ENCODE measurements at places on chromosomes 16 and 17. TPM values are rescaled to one million over a fixed set of nuclear protein-coding genes. Genes with fewer than 3 reads are reported as not detected.

GRCh38 chr16:20298452-20298851 is 28.9 kb downstream of the GP2 start:
- no peak for DNase-seq
- no peak overlapping the region for H3K4me3 ChIP-seq
- H3K27me3 ChIP-seq = peaks cover 2% of the 10 kb centered on the region
- H3K4me1 ChIP-seq = no peaks in the 10 kb centered on the region
- no peaks in the 10 kb centered on the region for H3K36me3 ChIP-seq

The PTGES3L gene
- total RNA-seq = 1.8 TPM

GRCh38 chr16:79542237-79542774 is 58.2 kb downstream of the MAF start:
- H3K4me3 ChIP-seq = no peak overlapping the region
- no peak for DNase-seq
- no peaks in the 10 kb centered on the region for H3K36me3 ChIP-seq
- H3K27ac ChIP-seq = no peak overlapping the region

GRCh38 chr16:11497851-11498289 is 88.8 kb downstream of the LITAF start:
- H3K4me3 ChIP-seq = no peak overlapping the region
- no peaks in the 10 kb centered on the region for H3K27me3 ChIP-seq
- DNase-seq = peak; percentile 60
- peaks cover 11% of the 10 kb centered on the region for H3K4me1 ChIP-seq
- H3K27ac ChIP-seq = peak overlapping the region; percentile 7

DNA sequence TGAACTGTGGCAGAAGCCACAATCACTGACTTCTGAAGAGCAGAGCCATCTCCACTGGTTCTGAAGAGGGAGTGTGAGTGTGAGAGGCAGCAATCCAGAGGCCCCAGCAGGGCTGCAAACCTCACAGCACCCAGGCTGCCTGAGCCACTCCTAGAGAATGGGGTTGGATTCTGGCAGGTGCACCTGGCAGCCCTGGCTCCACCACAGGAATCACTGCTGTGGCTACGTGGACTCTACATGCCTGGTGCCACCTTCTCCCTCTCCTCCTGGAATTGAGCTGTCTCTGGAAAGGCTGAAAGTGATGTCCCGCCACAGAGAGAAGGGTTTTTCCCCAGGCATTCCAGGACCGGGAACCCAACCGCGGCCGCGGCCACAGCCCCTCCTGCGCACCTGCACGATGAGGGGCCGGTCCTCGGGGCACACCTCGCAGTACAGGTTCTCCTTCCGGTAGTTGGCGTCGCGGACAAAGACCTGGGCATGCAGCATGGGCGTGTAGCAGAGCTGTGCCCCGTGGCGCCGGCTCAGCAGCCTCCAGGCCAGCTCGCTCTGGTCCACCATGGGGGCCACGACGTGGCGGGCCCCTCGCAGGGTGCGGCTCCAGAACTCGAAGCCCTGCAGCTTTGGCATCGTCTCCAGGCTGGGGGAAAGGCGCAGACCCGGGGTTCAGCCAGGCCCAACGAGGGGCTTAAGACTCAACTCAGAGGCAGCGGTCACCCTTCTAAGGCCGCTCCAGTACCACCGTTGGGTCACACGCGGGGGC is 991 bp downstream of the DUS1L start:
- peak overlapping the region; percentile 28 for H3K27ac ChIP-seq
- H3K27me3 ChIP-seq = no peaks in the 10 kb centered on the region
- H3K4me1 ChIP-seq = peaks cover 19% of the 10 kb centered on the region
- peak overlapping the region; percentile 81 for H3K4me3 ChIP-seq

DNA sequence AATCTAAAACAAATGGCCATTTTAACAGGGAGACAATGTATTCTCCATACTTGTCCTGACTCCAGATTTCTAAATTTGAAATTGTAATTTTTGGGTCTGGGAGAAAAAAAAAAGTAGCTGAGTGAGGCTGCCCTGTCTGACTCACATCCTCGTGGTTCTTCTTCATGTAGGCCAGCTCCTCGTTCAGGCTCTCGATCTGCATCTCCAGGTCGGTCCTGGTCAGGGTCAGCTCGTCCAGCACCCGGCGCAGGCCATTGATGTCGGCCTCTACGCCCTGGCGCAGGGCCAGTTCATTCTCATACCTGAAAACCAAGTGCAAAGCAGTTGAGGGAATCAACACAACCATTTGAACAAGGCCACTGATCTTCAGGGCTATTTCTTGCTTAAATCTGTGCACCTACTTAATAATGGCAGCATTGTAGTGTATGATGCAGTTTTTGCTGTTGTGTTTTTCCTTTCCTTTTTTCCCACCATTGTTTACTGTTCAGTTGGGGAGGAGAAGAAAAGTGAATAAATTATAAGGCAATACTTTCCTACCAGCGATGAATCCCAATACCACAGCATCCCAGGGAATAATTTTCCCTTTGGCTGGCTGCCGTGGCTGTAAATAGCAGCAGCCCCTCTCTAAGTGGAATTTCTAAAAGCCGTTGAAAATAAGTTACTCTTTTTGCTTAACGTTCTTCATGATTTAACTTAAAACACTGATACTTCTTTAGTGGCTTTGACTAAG is 2.2 kb downstream of the KRT12 start:
- H3K4me1 ChIP-seq = no peaks in the 10 kb centered on the region
- H3K36me3 ChIP-seq = no peaks in the 10 kb centered on the region
- no peak overlapping the region for H3K4me3 ChIP-seq
- no peak for DNase-seq

GRCh38 chr16:48617711-48618148 is 7.8 kb upstream of the N4BP1 start:
- H3K36me3 ChIP-seq = no peaks in the 10 kb centered on the region
- H3K27me3 ChIP-seq = no peaks in the 10 kb centered on the region
- peaks cover 23% of the 10 kb centered on the region for H3K4me1 ChIP-seq
- no peak overlapping the region for H3K4me3 ChIP-seq
- peak; percentile 78 for DNase-seq

All from lung (tissue), 17 donors.